Right ventricle myocardium inferior (tissue), 1 donor: ENCODE measurements at places on chromosomes 7 and 10. TPM values are rescaled to one million over a fixed set of nuclear protein-coding genes. Genes with fewer than 3 reads are reported as not detected.

The ADAM8 gene
- 2.0 TPM for total RNA-seq

The GLI3 gene
- 3.9 TPM for total RNA-seq

The PEX1 gene
- 10.4 TPM for total RNA-seq

The EBLN1 gene
- not detected for total RNA-seq

The SORBS1 gene
- total RNA-seq = 666 TPM

The RET gene
- total RNA-seq = 7.7 TPM

The MEIG1 gene
- not detected for total RNA-seq

The TLX1 gene
- not detected for total RNA-seq

The PTN gene
- 21.6 TPM for total RNA-seq

The CTAGE6 gene
- total RNA-seq = not detected

The TMEM26 gene
- 0.95 TPM for total RNA-seq

The DNAJC2 gene
- total RNA-seq = 12.9 TPM

The SLC26A5 gene
- total RNA-seq = not detected

The VDAC2 gene
- 470 TPM for total RNA-seq

GRCh38 chr10:44963772-44964633, 4.4 kb downstream of the RASSF4 start:
- DNase-seq = peak; percentile 93

DNA sequence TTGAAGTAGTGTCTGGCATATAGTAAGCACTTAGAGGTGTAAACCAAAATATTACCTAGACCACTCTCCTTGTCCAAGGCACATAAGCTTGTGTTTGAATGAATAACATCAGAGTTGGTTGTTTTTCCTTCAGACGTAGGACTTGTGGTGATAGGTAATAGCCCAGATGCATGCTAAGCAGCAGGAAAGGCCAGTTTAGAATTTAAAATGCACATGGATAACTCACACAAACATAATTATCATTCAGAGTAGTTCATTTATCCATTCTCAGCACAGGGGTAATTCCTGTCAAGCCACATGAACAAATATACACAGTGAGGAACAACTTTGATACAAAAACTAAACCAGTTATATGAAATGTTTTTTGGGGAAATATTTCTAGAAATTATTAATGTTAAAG, 181.0 kb upstream of the HPS1 start:
- no peak for DNase-seq

- DNase-seq = no peak
These were observed 85.2 kb upstream of the NPVF start for GRCh38 chr7:25313526-25313925.

GRCh38 chr10:44827431-44828006, 83.6 kb upstream of the TMEM72 start:
- no peak for DNase-seq

GRCh38 chr7:70640266-70640833, 491.6 kb upstream of the GALNT17 start:
- DNase-seq = no peak

- DNase-seq = no peak
These were observed 317.8 kb downstream of the HPSE2 start for GRCh38 chr10:98917828-98918227.

DNA sequence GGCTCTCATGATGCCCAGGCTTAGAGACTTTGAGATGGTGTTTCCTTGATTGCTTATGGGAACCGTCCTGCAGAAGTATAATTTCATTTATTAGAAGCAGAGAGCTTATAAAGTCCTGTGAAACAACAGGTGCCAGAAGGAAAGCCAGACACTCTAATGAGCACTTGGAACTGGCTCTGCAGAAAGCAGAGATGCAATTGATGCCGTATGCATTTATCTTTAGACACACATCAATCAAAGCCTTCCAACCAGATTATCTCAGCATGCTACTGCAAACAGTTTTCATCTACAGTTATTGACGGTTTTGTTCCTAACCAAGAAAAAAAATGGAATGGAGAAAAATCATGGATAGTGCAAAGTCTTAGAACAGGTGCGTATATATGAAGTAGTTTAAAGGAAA, 371.7 kb upstream of the PRKCQ start:
- no peak for DNase-seq

GRCh38 chr7:151017370-151017952, 6.8 kb downstream of the ATG9B start:
- DNase-seq = peak; percentile 63

GRCh38 chr10:78177491-78178185, 144.0 kb downstream of the RPS24 start:
- no peak for DNase-seq

GRCh38 chr7:51471210-51471980, 154.8 kb upstream of the COBL start:
- no peak for DNase-seq

GRCh38 chr10:116886772-116887171, 37.5 kb downstream of the ENO4 start:
- no peak for DNase-seq

- DNase-seq = no peak
These were observed 29.6 kb downstream of the C10orf71 start for GRCh38 chr10:49328401-49329145.

GRCh38 chr7:106493041-106493731, 167.8 kb downstream of the CCDC71L start:
- no peak for DNase-seq

- DNase-seq = no peak
These were observed 660.0 kb upstream of the FZD8 start for GRCh38 chr10:36302086-36302485.

GRCh38 chr7:27347276-27347640, 104.7 kb downstream of the EVX1 start:
- no peak for DNase-seq

DNA sequence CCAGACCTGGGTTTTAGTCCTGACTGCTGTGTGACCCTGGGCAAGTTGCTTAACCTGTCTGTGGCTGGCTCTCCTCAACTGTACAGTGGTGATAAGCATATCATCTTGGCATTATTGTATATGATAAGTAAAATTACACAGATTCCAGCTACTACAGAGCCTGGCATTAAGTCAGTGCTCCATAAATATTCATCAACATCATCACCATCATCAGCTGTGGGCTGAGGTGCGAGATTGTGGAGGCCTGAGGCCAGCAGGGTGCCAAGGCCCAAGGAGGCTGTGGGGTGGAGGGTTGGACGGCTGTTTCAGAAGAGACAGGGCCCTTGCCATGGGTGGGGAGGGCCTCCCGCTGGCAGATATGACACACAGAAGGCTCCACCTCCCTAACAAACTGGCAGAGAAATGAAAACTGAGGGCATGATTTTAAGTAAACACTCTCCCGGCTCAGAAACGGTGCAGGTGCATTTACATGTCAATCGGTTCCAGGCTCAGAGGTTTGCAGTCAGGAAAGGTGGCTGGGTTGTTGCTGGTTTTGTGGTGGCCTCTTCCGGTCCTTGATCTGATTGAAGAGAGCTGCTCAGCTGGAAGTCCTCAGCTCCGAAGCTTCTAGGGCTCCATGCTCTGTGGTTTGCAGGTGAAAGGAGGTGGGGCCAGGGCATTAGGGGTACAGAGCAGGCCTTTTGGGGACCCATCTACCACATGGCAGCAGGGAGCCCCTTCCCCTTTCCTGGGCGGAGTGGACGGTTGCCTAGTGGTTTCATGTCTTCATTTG, 10.2 kb downstream of the CRYGN start:
- no peak for DNase-seq

GRCh38 chr10:129163531-129163930, 303.5 kb upstream of the MGMT start:
- no peak for DNase-seq

GRCh38 chr7:129489491-129489890, 12.8 kb upstream of the SMKR1 start:
- DNase-seq = no peak

GRCh38 chr7:117386110-117386706, 41.1 kb downstream of the ASZ1 start:
- no peak for DNase-seq

DNA sequence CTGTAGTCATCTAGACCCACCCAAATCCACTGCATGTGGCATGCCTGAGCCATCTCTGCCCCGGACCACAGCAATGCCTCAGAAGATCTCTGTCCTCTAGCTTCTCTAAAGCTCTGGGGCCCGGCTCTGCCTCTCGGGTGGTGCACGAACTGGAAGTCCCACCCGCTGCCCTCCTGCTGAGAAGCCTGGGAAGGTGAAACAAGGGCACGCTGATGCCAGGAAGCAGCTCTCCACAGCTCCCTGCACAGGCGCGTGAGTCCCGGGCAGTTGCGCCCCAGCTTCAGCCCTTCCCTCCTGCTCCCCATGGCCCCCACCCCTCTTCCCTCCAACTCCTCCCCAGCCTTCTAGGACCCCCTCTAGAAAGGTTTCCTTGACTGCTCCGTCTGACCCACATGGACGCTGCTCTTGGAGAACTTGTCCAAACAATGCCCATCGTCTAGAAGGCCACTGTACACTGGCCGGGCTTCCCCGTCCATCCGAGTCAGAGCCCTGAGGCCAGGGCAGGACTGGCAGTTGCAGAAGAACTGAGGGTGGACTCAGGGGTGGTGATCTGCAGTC, 12.8 kb downstream of the KCNH2 start:
- DNase-seq = peak; percentile 64

- no peak for DNase-seq
These were observed 291.0 kb upstream of the C7orf33 start for GRCh38 chr7:148299350-148300276.

GRCh38 chr7:84912018-84912417, 274.8 kb downstream of the SEMA3D start:
- no peak for DNase-seq

GRCh38 chr10:366186-366585, 230.9 kb downstream of the ZMYND11 start:
- no peak for DNase-seq

GRCh38 chr7:46290374-46291049, 369.4 kb upstream of the IGFBP3 start:
- no peak for DNase-seq

DNA sequence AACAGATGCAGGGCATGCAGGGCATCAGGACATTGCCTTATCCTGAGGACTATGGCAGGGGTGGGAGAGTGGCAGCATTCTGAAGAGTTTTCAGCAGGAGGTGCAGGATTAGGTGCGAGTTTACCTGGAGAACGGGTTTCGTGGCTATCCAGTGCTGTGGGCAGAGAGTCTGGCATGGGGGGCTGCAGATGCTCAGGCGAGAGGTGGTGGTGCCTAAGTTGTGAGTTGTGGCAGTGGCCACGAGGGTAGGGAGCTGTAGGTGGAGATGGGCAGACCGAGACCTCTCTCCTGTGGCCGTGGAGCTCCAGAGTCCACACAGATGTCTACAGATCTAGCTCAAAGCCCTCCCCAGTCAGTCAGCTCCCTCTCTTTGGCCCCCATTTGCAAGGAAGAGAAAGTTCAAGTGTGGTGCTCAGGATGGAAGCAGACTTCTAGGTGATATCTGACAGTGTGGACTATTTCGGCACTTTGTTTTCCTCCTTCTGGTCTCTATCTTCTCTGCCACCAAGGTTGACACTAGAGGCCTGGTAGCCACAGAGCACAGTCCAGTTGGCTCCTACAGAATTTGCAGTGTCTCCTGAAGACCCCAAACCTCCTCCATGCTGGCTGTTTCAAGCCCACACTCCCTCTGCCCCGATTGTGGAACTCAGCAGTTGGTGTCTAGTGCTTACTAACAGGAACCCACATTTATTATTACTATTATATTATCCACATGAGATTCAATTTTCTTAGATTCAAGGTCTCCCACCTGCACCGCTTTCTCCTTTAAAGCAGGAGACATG, 955.7 kb upstream of the ZNF722 start:
- DNase-seq = no peak

DNA sequence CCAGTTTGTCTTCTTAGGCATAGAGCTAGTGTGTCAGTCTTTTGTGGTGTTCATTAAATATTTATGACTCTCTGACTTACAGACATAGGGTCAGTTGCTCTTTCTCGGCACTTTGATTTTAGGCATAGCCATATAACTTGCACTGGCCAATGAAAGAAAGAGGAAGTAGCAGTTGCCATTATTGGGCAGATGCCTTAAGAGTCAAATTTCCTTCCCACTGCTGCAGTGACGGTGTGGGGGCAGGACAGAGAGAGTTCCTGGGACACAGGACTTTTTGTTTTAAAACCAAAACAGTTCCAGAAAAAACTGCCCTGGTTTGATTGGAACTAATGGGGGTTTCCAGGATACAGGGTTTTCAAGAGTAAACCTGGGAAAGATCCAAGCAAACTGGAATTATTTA, 60.2 kb upstream of the PHF14 start:
- no peak for DNase-seq

DNA sequence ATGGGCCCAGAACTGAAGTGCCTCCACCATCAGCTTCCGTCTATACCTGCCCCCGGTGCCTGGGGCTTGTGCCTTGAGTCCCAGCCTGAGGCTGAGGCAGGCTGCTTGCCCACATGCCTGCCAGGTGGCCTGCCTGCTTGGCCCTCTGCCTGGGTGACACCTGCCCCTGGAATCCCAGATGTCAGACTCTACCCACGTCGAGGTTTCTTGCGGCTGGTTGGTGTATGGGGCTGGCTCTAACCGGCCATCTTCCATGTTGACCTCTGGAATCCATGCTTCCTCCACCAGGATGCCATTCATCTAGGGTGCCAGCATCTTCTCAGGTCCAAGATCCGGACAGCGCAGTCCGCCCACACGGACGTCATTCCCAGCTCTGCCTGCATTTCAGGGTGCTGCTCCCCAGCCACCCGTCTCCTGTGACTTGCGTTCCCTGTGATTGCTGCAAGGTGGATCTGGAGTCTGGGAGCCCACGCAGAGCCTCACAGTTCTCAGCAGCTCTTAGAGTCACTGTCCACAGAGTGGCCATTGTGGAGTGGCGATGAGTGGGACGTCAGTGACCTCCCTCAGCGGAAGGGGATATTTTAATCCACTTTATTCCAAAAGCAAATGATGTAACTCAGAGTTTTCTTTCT, 298.1 kb downstream of the TCERG1L start:
- DNase-seq = no peak

GRCh38 chr10:133442967-133443924, 10.5 kb upstream of the SCART1 start:
- DNase-seq = no peak

GRCh38 chr7:111736552-111736874, 174.2 kb upstream of the IMMP2L start:
- DNase-seq = no peak

- DNase-seq = no peak
These were observed 974.8 kb downstream of the SORCS3 start for GRCh38 chr10:105615715-105616365.

DNA sequence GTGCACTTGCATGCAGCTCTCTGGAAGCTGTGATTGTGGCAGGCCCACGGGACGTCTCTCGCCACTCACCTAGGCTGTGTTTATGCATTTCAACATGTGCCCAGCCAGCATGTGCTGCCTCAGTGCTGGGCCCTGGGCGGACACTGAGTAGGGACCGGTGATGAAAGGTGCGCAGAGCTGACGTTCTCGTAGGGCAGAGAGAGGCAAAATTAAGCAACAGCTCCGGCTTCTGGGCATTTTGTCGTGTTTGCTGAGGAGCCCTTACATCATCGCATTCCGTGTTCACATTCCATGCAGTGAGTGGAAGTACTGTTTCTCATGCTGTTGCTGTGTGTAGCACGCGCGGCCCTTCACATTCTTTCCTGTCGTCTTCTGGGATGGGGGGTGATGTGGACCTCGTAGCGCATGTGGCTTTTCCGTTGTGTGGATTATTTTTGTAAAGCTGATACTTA, 50.5 kb downstream of the PRF1 start:
- DNase-seq = peak; percentile 37
